ENCODE measurements at places on chromosomes 2 and 18.

DNA sequence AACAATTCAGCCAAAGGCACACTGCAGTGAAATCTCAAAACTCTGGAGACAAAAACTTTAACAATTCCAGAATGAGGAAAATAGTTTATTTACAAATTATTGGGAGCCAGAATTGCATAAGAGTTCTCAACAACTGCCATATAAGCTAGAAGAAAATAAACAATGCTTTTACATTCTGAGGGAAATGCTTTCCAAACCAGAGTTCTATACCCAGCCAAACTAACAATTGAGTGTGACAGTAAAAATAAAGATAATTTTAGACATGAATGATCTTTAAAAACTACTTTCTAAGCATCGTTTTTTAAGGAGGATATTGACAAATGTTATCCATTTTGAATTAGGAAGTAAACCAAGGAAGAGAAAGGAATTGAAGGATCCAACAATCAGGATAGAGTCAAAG lies 271.4 kb downstream of the DYSF start:
- no peak for DNase-seq

DNA sequence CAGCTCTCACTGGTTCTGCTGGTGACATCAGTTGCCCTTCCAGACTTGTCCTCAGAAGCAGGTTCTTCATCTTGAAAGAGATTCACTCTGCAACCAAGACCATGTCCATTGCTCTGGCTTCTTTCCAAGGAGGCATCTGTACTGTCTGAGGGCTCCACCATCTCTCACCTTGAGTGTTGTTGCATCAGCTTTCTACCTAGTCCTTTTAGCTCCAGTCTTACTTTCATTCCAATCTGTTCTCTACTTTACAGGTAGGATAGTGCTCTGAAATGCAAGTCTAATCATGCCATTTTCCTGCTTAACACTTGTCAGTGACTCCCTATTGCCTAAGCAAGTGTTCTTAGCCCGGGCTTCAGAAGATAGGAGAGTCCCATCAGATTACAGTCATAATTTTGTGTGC lies 117.7 kb downstream of the EN1 start:
- DNase-seq: no peak

DNA sequence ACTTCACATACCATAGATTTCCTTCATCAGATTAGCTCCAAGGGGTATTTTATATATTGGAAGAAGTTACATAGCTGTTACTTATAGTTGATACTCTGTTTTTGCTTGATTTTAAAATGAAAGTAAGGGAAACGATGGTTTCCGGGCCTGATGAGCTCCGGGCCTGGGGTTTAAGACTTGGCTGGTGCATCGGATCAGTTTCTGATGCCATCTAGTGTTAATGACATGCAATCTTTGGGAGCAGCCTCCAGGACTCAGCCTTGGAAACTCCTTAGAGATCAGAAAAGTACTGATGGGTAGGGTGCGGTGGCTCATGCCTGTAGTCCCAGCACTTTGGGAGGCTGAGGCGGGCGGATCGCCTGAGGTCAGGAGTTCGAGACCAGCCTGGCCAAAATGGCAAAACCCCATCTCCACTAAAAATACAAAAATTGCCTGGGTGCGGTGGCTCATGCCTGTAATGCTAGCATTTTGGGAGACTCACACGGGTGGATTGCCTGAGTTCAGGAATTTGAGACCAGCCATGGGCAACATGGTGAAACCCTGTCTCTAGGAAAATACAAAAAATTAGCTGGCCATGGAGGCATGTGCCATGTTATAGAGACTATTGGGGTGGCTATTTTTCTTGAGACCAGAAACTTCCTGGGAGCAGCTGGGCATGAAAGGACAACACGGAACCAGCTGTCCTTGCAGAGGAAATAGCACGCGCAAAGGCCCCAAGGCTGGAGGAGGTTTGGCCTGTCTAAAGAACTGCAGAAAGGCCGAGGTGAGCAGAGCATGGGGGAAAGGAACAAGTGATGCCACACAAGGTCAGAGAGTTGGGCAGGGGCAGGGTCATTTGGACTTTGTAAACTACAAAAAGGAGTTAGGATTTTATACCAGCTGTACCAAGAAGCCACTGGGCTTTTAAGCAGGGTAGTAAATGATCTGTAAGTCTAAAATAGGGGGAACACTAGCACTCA lies 46.9 kb upstream of the CNOT11 start:
- DNase-seq: peak; percentile 52

DNA sequence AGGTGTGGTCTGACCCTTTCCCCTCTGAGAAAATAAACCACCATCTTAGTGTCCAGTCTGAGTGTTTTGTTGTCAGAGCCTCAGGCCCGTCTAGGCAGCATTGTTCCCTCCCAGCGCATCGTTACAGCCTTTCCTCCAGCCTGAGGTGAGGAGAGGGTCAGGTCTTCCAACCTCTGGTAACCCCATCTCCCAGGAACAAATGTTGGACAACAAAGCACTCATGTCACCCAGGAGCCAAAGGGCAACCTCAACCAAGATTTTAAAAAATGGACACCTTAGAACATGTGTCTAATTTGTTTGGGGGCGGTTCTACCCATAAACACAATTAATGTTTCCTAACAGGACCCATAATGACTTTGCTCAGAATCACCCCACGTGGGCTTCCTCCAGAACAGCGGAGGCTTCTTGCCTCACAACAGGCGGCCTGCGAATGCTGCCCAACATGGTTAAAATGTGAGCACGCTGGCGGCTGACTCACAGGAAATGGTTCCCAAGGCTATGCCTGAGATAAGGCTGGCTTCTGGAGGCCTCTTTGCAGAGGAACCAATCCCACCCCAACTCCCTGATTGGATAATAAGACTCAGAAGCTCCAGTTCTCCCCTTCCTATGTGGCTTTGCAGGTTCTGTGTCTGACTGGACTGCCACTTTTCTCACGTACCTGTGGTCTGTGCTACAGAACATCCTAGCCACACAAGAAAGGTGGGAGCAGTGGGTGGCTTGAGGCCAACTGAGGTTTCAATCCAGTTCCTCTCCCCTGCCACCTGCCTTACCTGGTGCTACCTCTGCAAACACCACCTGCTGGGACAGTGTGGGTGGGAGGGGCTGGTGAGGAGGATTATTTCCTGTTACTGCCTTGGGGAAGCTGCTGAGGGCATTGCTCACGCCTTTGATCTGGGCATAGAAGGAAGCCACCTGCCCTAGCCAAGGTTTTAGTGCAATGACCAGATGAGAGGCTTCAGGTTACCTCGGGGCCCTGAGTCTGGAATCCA lies 108.8 kb downstream of the B3GNT2 start:
- no peak for DNase-seq

GRCh38 chr2:201419057-201419635 lies 32.1 kb downstream of the TRAK2 start:
- DNase-seq: no peak

- no peak for DNase-seq
Measured at GRCh38 chr2:131520526-131520925, 7.2 kb upstream of the CCDC74A start.

DNA sequence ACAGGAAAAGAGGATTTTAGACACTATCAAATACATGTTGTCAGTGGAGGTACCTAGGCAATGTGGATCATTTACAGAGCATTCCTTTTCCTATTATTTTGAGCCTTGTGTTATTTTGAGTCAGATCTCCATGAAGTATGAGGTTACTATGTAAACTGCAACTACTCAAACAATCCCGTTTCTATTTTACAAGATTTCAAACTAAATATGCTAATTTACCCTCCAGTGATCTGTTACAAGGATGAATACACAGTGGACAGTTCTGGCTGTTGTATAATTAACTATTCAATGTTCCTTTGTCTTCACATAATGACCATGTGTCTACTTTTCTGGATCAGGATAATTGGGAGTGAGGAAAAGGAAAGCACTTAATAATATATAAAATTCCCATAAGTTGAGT lies 4.6 kb downstream of the HOXD1 start:
- DNase-seq: no peak

GRCh38 chr2:157839822-157840221 lies 36.3 kb downstream of the ACVR1 start:
- no peak for DNase-seq

GRCh38 chr2:21676041-21676440 lies 552.3 kb downstream of the TDRD15 start:
- no peak for DNase-seq

DNA sequence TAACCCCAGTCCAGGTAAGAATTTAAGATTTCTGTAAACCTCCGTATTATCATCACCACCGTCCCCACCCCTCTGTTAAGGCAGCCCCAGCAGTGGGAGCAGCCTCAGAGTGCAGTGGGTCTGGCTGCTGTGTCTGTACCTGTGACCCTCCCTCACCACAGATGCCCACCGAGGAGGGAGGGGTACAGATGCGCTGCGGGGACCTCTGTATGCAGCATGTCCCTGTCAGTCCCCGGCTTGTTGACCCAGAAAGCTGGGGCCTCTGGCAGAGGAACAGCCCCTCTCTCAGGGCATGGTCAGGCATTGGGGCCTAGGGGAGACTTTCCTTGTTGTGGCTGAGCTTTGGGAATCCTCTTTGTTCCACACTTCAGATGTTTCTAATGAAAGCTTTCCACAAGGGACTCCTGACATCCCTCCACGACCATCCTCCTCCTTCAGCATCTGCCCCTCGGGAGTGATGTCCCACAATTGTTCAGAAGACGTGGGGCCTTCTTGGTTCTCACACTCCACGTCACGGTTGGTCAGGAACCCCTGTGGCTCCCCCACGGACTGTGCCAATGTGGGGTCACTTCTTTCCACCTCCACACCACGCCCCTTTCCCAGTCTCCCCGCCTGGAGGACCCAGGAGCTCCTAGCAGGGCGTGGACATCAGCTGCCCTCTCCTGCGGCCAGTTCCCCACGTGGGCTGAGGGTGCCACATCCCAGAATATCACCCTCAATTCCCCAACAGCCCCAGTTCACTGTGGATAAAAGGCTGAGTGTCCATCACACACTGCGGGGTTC lies 384.2 kb upstream of the MYT1L start:
- DNase-seq: no peak

- no peak for DNase-seq
Measured at GRCh38 chr2:52260904-52261303, 1229.0 kb upstream of the NRXN1 start.

- no peak for DNase-seq
Measured at GRCh38 chr2:148545390-148546256, 98.9 kb upstream of the EPC2 start.

GRCh38 chr2:141384676-141385075 lies 746.1 kb downstream of the LRP1B start:
- no peak for DNase-seq

DNA sequence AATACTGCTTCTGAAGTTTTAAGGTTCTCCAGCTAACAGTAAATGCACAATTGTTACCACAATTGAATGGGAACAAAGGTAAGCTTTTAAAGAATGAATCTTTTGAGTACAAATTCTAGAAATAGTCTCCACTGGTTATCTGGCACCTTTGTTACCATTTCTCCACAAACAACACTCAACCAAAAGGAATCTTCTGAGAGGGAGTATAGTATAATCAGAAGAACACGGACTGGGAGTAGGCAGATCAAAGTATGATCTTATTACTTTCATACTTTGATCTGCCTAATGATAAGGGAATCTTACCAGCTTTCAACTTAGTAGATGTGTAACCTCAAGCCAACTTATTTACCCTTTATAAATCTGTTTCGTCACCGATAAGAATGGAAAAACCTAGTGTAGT lies 1.4 kb downstream of the CEP76 start:
- no peak for DNase-seq

DNA sequence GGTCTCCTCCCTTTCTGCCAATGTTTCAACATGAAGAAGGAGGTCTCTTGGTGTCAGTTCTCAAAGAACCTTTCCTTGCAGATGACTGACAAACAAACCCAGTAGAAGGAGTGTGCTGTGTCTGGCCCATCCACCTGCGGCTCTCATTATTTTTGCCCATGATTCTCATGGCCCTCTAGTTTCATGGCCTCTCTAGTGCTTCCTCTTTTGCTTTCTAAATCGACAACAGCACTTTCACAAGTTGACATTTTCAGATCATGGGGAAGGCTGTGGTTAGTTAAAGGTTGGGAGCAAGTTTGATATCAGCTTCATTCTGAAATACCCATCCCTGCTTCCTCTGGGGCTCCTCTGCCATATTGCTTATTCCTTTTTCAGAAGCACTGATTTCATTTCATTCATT lies 805.2 kb downstream of the SLC4A3 start:
- no peak for DNase-seq

GRCh38 chr2:42652086-42652485 lies 83.7 kb downstream of the MTA3 start:
- no peak for DNase-seq

- no peak for DNase-seq
Measured at GRCh38 chr18:35770376-35771014, 189.0 kb downstream of the GALNT1 start.

DNA sequence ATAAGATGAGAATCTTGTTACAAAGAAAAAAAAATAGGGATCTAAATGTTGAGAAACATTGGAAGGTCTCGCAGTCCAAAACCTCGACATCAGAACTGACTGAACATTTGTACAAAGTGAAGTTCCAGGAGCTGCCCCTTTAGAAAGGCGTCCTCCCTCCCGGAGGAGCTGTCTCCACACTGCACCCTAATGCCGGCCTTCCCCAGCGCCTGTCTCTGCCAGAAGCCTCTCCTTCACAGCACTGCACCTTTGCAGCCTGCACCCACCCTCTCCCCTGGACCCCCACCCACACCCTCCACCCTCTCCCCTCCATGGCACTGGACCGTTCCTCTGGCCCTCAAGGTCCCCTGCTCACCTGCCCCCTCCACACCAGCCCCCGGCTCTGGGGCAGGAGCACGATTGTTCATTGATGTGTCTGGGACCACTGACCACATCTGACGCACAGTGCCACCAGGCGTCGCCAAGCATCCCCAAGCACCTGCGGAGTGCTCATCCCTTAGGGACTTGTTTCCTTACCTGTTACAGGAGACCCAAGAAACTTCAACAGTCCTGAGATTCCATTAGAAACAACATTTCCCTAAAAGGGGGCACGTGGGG lies 90.3 kb upstream of the SNTG2 start:
- DNase-seq: no peak

GRCh38 chr2:168894720-168895119 lies 4.5 kb upstream of the SPC25 start:
- no peak for DNase-seq

DNA sequence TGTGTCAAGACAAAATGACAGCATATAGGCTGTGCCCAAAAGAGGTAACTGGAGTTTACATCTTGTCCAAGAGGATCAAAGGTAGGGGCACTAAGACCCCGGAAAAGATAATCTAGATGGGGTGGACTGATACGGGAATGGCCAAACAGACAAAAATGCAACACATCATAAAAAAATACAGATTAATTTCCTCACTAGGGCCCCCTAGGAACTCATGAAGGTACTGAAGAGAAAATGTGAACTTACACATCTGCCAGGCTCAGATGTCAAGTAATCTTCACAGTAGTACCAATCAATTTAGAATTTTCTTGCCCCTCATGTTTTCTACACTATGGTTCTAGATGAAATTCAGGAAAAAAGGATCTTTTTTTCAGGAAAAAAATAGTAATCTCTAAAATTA lies 115.6 kb upstream of the REG3A start:
- no peak for DNase-seq

- no peak for DNase-seq
Measured at GRCh38 chr2:172878260-172878659, 142.6 kb downstream of the RAPGEF4 start.

GRCh38 chr18:73990258-73990657 lies 157.4 kb downstream of the FBXO15 start:
- DNase-seq: no peak

Data from keratinocyte (primary cell).